ENCODE measurements at places on chromosomes 16 and 17. TPM values are rescaled to one million over a fixed set of nuclear protein-coding genes. Genes with fewer than 3 reads are reported as not detected.

Gene ASGR1
- polyA plus RNA-seq: 113 TPM

DNA sequence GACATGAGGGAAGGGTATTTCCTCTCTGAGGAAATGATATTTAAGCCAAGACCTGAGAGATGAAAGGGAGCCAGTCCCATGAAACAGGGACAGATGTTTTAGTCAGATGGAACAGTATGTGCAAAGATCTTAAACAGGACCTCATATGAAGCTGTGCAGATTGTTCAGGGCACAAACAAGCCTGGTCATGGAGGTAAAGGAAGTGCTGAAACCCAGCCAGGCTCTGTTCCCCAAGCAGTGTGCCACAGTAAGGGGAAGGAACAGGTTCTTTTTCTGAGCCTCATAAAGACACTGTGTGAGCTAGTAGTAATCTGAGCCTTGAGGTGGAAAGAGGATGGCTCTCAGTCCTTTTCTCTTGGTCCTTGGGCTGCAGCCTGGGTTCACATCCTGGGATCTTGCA lies 159.9 kb downstream of the ANKFN1 start:
- H3K36me3 ChIP-seq: no peaks in the 10 kb centered on the region
- no peaks in the 10 kb centered on the region for H3K27me3 ChIP-seq
- no peaks in the 10 kb centered on the region for H3K4me1 ChIP-seq
- DNase-seq: no peak

- no peak overlapping the region for H3K4me3 ChIP-seq
- H3K27ac ChIP-seq: peak overlapping the region; percentile 98
These were observed 4.7 kb upstream of the GPRC5C start for GRCh38 chr17:74427048-74427762.

GRCh38 chr17:42657824-42658588 lies 1.1 kb upstream of the TUBG2 start:
- H3K36me3 ChIP-seq: no peaks in the 10 kb centered on the region
- H3K27ac ChIP-seq: no peak overlapping the region
- no peak overlapping the region for H3K4me3 ChIP-seq
- peaks cover 17% of the 10 kb centered on the region for H3K4me1 ChIP-seq

DNA sequence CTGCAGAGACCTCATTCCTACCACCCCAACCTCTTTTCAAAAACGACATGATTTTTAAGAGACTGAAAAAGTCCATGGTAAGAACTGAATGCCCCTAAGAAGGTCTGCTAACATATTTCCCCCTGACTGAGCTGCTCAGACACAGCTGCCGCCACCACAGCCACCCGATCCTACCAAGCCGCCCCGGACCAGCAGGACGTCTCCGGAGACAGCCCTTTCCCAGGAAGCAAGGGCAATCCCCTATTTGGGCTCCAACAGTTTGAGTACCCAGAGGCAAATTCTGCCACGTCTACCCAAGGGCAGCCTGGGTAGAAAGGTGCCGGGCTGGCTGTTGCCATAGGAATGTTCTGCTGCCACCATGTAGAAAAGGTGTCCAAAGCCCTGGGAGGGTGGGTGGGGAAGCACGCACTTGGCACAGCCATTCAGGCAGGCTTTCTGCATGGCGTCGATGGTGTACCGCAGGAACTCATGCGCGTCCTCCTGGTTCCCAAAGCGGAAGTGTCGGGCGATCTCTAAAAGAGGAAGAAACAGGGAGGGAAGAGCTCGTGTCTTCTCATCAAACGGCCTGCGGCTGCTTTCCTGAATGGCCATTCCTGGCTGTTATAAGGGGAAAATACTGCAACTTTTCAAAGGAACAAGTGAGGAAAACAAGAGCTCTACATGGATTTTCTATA lies 13.6 kb downstream of the USP36 start:
- no peaks in the 10 kb centered on the region for H3K36me3 ChIP-seq
- no peak overlapping the region for H3K27ac ChIP-seq
- no peak overlapping the region for H3K4me3 ChIP-seq
- no peaks in the 10 kb centered on the region for H3K4me1 ChIP-seq

GRCh38 chr17:35542990-35543389 lies 5.5 kb upstream of the SLFN12L start:
- H3K4me3 ChIP-seq: no peak overlapping the region
- no peaks in the 10 kb centered on the region for H3K4me1 ChIP-seq
- H3K27me3 ChIP-seq: peaks cover 26% of the 10 kb centered on the region
- no peaks in the 10 kb centered on the region for H3K36me3 ChIP-seq
- no peak for DNase-seq
- H3K27ac ChIP-seq: no peak overlapping the region

Measured in hepatocyte (in vitro differentiated cells).